ENCODE measurements at places on chromosomes 6 and 20.

DNA sequence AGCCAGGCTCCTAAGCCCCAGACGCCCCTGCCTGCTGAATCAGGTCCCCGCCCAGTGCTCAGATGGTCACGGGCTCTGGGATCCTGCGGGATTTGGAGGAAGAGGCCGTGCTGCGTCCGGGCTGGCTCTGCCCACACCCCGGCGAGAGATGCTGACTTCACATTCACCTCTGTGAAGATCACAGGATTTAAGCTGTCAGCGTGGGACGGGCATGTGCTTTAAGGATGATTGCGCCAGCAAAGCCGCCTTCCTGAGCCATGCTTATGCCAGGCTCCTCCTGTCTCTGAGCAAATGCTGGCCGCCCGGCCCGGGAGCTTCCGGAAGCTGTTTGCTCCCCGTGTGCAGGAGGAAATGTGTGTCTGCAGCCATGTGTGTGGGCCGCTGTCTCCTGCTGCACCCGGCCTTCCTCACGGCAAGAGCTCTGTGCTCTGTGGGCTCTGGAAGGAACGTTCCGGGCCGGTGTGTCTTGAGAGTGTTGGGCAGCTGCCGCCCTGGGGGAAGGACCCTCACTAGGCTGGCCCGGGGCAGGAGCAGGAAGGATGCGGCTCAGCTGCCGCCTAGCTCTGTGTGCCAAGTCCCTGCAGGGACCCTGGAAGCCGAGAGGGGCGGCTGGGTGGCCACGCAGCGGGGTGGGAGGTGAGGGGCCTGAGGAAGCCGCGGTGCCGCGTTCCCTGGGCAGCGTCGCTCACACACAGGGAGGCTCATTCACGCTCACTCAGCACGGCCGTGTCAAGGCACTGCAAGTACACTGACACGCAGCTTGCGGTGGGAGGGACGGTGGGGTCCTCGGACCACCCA, 19.0 kb upstream of the BHLHE23 start:
- H3K36me3 ChIP-seq = peaks cover 4% of the 10 kb centered on the region
- H3K27me3 ChIP-seq = peaks cover 69% of the 10 kb centered on the region
- H3K27ac ChIP-seq = no peak overlapping the region
- H3K4me3 ChIP-seq = no peak overlapping the region

- H3K27me3 ChIP-seq = no peaks in the 10 kb centered on the region
- H3K4me3 ChIP-seq = no peak overlapping the region
- DNase-seq = no peak
- H3K4me1 ChIP-seq = no peaks in the 10 kb centered on the region
Observed at GRCh38 chr6:51792273-51793030, 295.0 kb downstream of the PKHD1 start.

- H3K4me3 ChIP-seq = no peak overlapping the region
- H3K27ac ChIP-seq = no peak overlapping the region
- no peaks in the 10 kb centered on the region for H3K27me3 ChIP-seq
- no peak for DNase-seq
- H3K36me3 ChIP-seq = no peaks in the 10 kb centered on the region
Observed at GRCh38 chr6:9467741-9468140, 947.1 kb downstream of the TFAP2A start.

DNA sequence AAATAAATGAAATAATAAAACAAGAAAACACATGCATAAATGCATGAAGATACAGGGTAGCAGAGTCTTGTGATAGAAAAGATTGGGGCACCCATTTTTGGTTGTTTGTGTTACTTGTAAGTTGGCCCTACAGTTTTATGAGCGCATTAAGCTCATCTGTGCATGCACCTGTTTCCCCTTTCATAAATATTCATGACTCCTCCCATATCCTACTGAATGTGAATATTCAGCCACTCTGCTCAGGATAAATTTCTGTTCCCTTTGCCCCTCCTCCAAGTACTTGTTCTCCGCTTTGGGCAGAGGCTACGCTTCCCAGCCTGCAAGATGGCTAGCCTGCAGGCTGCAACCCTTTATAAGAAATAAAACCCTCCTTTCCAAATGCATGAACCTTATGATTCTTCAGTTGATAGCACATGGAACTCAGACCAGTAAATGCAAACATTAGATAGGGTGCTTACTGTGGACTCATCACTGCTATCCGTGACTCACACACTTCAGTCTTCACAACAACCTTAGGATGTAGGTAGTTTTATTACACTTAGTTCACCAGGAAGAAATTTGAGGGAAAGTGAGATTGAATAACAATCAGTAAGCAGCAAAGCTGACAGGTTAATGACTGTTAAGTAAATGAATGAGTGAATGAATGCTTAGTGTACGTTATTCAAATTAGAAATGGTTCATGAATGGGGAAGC, 15.0 kb downstream of the ALDH8A1 start:
- H3K4me1 ChIP-seq = peaks cover 7% of the 10 kb centered on the region
- no peak overlapping the region for H3K27ac ChIP-seq
- no peak for DNase-seq
- no peaks in the 10 kb centered on the region for H3K27me3 ChIP-seq

- H3K4me3 ChIP-seq = no peak overlapping the region
- H3K27me3 ChIP-seq = no peaks in the 10 kb centered on the region
- DNase-seq = no peak
- H3K36me3 ChIP-seq = peaks cover 34% of the 10 kb centered on the region
Observed at GRCh38 chr6:130107710-130108109, 89.3 kb downstream of the L3MBTL3 start.

GRCh38 chr20:16388731-16389130, 184.5 kb downstream of the KIF16B start:
- H3K27me3 ChIP-seq = no peaks in the 10 kb centered on the region
- peaks cover 9% of the 10 kb centered on the region for H3K36me3 ChIP-seq
- H3K27ac ChIP-seq = no peak overlapping the region
- H3K4me1 ChIP-seq = peaks cover 30% of the 10 kb centered on the region
- no peak overlapping the region for H3K4me3 ChIP-seq

DNA sequence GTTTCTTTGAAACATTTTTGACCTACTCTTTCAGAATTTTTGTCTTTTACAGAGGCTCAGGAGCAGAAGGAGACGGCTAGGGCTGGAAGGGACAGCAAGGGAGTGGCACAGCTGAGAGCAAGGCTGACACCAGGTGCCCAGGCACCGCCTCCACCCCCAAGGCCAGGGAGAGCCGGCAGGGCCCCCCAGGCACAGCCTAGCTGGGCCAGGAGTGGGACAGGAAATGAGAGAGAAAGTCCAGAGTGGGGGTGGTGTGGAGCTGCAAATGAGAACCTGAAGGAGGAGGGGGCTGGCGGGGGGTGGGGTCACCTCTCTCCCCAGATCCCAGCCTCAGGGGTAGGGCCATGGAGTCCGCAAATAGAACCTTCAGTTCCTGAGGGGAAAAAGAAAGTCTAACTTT, 236.7 kb downstream of the CDC5L start:
- H3K27ac ChIP-seq = no peak overlapping the region
- peaks cover 13% of the 10 kb centered on the region for H3K4me1 ChIP-seq
- H3K4me3 ChIP-seq = no peak overlapping the region

DNA sequence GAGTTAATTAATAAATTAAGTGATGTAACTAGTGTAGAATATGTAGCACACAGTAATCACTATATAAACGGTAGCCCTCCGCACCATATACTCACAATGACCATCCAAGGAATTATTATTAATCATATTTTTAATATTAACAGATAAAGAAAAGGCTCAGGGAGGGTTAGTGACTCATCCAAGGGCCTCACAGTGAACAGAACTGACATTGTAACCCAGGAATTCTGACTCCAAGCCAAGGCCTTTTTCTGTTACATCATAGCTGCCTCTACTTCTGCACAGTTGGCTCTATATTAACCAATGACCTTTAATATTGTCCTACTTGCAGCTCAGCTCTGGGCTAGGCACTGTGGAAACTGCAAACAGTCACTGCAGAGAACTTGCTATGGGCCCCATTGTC, 117.5 kb upstream of the SIRPG start:
- peaks cover 3% of the 10 kb centered on the region for H3K27me3 ChIP-seq
- peaks cover 3% of the 10 kb centered on the region for H3K36me3 ChIP-seq
- H3K4me1 ChIP-seq = peaks cover 21% of the 10 kb centered on the region
- no peak overlapping the region for H3K27ac ChIP-seq

- DNase-seq = no peak
- no peak overlapping the region for H3K27ac ChIP-seq
- H3K4me1 ChIP-seq = no peaks in the 10 kb centered on the region
- H3K27me3 ChIP-seq = no peaks in the 10 kb centered on the region
Observed at GRCh38 chr6:126682440-126682839, 342.5 kb downstream of the CENPW start.

GRCh38 chr6:135655055-135655454, 157.5 kb upstream of the AHI1 start:
- no peaks in the 10 kb centered on the region for H3K27me3 ChIP-seq
- no peak for DNase-seq
- no peak overlapping the region for H3K27ac ChIP-seq
- H3K4me1 ChIP-seq = peaks cover 44% of the 10 kb centered on the region
- H3K36me3 ChIP-seq = peaks cover 13% of the 10 kb centered on the region

- H3K27me3 ChIP-seq = no peaks in the 10 kb centered on the region
- peaks cover 51% of the 10 kb centered on the region for H3K4me1 ChIP-seq
- peak overlapping the region; percentile 14 for H3K4me3 ChIP-seq
- DNase-seq = peak; percentile 23
- H3K27ac ChIP-seq = peak overlapping the region; percentile 75
Observed at GRCh38 chr6:15389765-15390723, 144.2 kb downstream of the JARID2 start.

GRCh38 chr20:40245829-40246228, 443.2 kb downstream of the MAFB start:
- no peaks in the 10 kb centered on the region for H3K36me3 ChIP-seq
- H3K27ac ChIP-seq = no peak overlapping the region
- peaks cover 11% of the 10 kb centered on the region for H3K27me3 ChIP-seq
- no peak for DNase-seq
- H3K4me1 ChIP-seq = no peaks in the 10 kb centered on the region
